ENCODE measurements at places on chromosomes 1 and 21.
A peak's percentile ranks its signal among the peaks of the same experiment; 100 is the strongest.

DNA sequence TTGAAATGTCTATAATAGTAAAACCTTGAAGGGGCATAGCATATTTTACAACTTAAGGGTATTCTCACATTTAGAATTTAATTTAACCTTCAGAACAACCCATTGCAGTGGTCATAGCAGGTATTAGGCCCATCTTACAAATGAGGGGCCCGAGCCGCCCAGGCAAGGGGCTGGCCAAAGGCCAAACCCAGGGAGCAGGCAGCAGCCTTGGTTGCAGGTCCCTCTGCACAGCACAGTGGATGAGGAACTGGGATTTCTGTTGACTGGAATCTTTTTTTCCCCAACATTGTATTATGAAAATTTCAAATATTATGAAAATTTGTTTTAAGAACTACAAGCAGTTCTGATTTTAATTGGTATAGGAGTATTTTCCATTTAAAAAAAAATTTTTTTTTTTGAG, 33.2 kb downstream of the CCSAP start:
- DNase-seq = no peak

GRCh38 chr1:234913278-234913649, 215.4 kb downstream of the TOMM20 start:
- no peak for DNase-seq

DNA sequence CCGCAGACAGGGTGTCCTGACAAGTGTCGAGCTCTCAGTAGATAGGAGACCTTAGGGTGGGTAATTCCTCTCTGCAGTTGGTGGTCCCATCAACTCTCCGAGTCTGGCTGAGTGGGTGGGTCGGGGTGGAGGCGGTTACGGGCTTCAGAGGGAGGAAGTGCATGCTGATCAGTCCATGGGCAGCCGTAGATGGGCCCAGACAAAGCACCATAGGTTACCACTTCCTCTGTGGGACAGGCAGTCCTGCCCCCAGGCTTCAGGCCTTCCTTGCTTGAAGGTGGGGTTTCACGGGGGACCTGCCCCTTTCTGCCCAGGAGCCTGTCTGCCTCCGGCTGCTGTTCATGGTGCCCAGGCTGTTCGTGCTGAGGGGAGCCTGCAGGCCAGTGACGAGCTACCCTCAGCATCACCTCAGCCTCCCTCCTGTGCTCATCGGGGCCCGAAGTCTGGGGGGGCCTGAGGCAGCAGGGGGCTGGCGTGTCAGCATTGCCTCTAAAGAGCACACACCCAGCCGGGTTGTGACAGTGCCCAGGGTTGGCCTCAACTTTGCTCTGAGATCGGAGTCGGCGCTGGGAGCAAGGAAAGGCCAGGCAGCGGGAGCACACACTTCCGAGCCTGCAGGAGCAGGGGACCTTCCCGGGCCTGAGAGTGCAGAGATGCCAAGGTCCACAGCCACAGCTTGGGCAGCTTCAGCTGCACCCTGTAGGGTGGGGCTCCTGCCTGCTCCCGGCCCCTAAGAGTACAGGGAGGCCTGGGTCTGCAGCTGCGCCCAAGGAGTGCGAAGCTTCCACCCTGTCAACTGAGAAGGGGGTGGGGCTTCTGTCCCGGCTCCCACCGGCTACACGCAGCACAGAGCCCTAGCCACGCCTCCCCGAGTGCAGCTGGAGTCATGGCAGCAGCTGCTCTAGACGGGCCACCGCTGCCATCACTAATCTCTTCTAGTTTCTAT, 225.4 kb upstream of the NRIP1 start:
- peak; percentile 87 for DNase-seq

GRCh38 chr1:32201011-32201855, 838 bp downstream of the CCDC28B start:
- peak; percentile 12 for DNase-seq

- no peak for DNase-seq
Observed at GRCh38 chr1:229578168-229579058, 19.9 kb upstream of the ABCB10 start.

DNA sequence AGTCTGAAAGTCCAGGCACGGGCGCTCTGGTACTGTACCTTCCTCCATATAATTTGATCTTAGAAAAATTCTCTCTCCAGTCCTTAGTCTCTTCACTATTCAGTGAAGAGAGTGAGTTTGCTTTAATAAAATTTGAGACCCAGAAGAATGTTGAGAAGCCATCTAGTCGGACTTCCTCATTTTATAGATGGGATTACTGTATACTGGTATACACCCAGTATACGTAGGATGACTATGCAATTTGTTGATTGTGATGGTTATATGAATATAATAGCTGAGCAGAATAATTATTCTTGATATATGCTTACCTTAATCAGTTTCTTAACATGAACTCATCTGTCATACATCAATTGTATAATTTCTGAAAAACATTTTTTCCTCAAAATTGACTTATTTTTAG, 328.0 kb upstream of the B3GALT2 start:
- DNase-seq = no peak

- no peak for DNase-seq
Observed at GRCh38 chr1:184743062-184743756, 11.4 kb downstream of the EDEM3 start.

GRCh38 chr1:157403203-157403602, 149.1 kb downstream of the FCRL5 start:
- peak; percentile 55 for DNase-seq

DNA sequence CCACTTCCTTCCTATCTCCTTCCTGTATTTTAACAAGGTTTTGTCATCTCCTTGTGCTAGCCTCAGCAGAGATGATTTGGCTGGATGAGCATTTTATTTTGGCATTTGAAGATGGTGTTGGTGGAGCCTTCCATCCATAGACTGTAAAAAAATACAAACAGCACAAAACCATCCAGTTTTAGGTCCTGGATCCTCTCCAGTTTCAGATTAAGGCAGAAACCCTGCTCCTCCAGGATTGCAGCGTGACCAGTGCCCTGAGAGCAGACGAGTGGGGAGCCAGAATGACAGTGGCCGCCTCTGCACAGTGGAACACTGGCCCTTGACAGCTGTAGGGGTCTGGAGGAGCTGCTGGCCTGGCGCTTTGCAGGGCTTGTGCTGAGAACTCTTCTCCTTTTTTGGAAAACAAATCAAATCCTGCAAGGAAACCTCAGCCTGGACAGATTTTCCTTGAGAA, 72.2 kb upstream of the GADD45A start:
- no peak for DNase-seq

DNA sequence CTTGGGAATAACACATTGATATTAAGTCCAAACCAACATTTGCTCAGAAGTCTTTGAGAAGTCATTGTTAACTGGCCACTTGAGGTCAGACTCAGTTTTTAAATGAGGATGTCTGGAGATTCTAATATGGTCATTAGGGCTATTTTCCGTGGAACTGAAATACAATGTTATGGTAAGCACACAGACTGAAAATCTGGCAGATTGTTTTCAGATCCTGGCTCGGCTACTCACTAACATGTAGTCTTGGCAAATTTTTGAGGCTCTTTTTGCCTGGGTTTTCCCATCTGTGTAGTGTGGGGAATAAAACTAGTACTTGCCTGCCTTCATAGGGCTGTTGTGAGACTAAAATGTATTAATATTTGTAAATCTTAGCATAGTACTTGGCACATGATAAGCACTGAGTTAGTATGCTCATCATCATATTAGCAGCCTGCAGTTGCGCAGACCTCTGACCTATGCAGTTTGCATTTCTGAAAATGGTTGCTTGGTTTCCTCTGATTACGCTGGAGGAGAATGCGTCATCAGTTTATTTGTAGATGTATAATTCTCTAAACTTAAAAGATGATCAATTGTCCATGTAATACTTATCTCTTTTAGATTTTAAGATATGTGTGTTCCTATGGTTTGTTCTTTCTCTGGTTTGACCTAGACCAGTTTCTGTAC, 100.8 kb downstream of the C1orf21 start:
- DNase-seq = no peak

- no peak for DNase-seq
Observed at GRCh38 chr1:58997060-58997411, 213.2 kb upstream of the JUN start.

- peak; percentile 12 for DNase-seq
Observed at GRCh38 chr1:204445860-204446412, 34.3 kb upstream of the PPP1R15B start.

- DNase-seq = no peak
Observed at GRCh38 chr1:170377440-170377839, 154.5 kb upstream of the GORAB start.

DNA sequence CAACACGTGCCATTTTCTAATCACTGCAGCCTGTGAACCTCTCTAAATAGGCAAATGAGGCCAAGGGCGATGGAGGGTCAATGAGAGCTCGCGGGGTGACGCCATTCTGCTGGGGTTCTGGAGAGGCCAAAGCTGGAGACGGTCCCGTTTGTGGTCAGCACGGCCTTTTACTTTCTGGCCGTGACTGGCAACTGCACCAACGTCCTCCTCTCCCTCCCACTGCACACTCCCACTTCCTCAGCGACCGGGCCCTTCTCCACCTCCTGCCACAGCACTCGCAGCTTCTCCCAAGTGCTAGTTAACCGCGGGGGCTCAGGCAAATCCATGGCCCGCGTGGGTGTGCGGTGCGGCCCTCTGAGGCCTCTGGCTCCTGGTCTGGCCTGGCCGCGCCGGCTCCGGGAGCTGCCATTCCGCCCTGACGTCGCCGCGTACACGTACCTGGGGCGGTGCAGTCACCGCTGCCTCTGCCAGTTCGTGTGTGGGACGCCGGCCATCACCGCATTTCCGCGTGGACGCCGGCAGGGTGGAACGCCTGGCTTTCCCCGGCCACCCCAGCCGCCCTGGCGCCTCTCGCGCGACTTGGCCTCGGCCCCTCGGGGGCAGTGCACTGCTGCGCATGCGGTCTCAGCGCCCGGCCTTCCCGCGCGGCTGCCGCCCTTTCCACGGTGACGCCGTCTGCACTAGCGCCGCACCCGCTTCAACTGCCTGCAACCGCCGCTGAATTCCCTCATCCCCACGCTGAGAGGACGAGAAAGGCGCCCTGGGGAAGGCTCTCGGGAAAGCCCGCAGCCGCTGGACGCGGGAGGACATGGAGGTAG, 18.2 kb downstream of the OR2C3 start:
- DNase-seq = no peak

- DNase-seq = no peak
Observed at GRCh38 chr1:112231331-112231730, 164.7 kb upstream of the CTTNBP2NL start.

DNA sequence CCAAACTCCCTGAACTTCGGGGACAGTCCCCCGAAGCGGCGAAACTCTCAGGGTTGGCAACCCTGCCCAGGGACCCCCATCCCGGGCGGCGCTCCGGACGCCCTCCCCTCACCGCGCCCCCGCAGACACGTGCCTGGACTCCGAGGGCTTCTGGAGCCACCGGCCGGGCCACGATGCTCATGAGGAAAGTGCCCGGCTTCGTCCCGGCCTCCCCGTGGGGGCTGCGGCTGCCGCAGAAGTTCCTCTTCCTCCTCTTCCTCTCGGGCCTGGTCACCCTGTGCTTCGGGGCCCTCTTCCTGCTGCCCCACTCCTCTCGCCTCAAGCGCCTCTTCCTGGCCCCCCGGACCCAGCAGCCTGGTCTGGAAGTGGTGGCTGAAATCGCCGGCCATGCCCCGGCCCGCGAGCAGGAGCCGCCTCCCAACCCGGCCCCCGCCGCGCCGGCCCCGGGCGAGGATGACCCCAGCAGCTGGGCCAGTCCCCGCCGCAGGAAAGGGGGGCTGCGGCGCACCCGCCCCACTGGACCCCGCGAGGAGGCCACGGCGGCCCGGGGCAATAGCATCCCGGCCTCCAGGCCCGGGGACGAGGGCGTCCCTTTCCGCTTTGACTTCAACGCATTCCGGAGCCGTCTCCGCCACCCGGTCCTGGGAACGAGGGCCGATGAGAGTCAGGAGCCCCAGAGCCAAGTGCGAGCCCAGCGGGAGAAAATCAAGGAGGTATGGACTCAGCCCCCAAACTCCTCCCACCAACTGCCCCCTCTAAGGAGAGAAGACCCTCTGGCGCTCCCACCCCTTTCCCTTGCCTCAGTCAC, 1.2 kb downstream of the MAN1C1 start:
- no peak for DNase-seq

DNA sequence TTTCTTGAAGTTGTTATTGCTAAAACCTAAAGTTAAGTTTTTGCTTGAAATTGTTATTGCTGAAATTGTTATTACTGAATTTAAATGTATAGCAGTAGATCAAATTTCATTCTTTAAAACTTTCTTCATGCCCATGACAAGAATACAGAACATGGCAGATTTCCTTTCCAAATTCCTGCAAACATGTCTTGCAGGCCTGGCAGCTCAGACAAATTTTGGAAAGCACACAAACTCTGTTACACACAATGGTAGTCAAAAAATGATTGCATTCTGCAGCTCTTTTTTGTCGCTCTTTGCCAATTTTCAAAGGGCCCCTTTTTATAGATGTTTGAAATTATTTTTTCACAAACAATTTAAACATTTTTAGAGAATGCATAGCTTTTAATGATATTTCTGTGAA, 1292.3 kb upstream of the B3GALT2 start:
- no peak for DNase-seq

DNA sequence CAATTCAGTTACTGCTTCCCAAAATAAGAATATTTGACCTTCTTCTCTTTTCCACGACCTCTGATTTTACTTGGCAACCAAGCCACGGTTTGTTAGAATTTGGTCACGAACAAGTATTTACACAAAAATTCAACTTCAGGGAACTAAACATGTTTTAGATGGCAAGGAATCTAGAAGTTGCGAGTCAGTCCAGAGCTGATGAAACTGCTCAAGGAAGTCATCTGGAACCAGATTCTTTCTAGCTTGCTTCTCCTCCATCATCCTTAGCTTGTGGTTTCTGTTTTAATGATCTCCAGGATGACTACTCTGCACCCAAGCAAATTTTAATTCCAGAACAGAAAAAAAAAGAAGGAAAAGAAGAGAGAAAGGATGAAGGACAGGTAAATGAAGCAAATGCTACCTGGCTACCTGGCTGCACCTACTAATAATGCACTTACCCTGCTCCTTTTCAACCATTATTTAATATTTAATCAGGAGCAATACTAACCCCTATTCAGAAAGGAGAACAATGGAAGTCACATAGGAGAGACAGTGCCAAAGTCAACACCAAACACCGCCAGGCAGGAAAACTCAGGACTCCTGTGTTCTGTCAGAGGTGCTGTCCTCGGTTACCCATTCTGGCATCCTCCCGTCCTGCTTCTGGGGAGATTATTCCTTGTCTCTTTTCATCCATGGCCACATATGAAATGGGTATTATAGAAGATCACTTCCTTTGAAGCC, 54.2 kb upstream of the RGS7 start:
- no peak for DNase-seq

DNA sequence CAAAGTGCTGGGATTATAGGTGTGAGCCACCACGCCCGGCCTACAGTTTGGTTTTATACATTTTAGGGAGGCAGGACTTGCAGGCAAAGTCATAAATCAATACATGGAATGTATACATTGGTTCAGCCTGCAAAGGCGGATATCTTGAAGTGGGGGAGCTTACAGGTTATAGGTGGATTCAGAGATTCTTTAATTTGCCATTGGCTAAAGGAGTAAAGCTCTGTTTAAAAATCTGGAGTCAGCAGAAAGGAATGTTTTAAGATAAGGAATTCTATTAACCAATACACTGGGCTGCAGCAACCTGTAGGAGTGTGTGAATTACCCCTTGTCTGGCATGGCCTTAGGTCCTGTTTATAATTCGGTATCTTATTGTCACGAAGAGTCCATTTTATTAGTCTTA, 57.6 kb downstream of the OPTC start:
- no peak for DNase-seq
